Stimulated activated CD4-positive, alpha-beta T cell treated with anti-CD3 and anti-CD28 coated beads, Interleukin-4, amount 100 ng/mL, for 1 hour (primary cell): ENCODE measurements at places on chromosomes 5 and 9.

GRCh38 chr9:136798708-136799078, 2.6 kb downstream of the CCDC183 start:
- DNase-seq, result no peak

DNA sequence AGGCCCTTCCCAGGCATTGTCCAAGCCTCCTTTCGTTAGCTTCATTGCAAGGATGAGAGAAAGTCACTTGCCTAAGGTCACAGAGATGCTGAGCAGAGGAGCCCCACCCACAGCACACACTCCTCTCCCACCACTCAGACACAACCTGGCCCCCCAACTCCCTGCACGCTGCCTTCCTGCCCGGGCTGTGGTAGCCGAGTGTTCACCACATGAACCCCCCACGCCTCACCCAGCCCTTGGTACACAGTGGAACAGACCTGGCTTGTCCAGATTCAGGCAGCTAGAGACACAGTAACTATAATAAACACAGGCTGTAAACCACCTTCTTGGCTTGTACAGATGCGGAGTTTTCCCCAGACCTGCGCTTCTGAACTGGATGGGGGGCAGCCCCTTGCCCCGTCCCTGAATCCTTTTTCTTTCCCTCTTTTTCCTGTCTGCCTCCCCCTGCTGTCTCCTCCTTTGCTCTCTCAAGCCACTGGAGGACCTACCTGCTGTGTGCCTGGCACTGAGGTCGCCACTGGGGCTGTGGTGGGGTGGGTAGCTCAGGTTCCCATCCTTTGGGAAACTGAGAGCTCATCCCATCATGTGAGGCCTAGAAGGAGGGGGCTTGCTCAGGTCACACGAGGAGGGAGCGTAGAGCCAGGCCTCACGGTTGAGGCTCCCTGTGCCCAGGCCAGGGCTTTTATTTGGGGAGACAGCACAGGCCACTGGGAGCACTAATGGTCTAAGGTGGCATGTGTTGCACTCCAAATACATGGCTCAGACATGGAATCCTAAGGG, 55.7 kb upstream of the SYNPO start:
- DNase-seq, result no peak

DNA sequence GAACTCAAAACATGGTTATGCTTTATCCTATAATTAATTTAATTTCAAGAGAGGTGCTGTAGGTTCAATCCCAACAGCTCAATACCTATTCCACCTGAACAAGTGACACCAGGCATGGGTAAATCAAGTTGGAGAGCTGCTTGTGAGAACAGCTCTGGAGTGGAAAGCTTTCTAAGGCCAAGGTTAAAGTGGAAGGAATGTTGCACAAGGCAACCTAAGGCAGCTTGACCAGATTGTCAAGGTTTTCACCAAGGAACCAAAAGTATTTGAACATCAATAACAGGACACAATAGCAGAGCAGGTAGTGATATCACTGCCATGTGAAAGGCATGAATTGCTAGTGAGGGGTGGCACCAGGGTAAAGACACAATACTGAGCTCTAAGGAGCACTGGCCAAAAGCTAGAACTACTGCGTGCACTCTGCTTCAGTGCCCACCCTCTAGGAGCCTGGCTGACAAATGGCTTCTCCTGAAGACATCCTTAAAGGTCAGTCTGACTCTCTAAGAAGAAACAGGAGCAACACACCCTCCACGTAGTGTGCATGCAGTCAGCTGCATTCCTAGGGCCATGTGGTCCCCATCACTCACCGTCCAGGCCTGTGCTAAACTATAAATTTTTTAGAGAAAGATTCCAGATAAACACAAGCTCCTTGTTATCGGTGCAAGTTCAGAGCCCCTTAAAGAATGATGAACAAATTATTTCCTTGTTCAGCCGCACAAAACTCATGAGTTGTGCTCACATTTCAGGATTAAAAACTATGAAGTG, 677.7 kb upstream of the KLF4 start:
- no peak for DNase-seq

DNA sequence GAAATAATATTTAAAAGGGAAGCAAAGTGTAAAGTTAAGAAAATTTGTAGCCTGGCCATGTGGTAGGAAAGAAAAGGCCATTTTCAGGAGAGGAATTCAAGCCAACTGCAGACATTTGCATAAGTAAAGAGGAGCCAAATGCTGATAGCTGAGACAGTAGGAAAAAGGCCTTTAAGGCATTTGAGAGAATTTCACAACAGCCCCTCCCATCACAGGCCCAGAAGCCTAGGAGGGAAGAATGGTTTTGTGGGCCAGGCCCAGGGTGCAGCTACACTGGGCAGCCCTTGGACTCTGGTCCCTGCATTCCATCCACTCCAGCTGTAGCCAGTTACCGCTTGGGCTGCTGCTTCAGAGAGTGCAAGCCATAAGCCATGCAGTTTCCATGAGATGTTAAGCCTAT, 1556.8 kb downstream of the EFNA5 start:
- no peak for DNase-seq

- no peak for DNase-seq
These were observed 208.6 kb downstream of the TSSK1B start for GRCh38 chr5:113226116-113226736.

GRCh38 chr9:105219291-105219805, 25.1 kb upstream of the SLC44A1 start:
- no peak for DNase-seq

DNA sequence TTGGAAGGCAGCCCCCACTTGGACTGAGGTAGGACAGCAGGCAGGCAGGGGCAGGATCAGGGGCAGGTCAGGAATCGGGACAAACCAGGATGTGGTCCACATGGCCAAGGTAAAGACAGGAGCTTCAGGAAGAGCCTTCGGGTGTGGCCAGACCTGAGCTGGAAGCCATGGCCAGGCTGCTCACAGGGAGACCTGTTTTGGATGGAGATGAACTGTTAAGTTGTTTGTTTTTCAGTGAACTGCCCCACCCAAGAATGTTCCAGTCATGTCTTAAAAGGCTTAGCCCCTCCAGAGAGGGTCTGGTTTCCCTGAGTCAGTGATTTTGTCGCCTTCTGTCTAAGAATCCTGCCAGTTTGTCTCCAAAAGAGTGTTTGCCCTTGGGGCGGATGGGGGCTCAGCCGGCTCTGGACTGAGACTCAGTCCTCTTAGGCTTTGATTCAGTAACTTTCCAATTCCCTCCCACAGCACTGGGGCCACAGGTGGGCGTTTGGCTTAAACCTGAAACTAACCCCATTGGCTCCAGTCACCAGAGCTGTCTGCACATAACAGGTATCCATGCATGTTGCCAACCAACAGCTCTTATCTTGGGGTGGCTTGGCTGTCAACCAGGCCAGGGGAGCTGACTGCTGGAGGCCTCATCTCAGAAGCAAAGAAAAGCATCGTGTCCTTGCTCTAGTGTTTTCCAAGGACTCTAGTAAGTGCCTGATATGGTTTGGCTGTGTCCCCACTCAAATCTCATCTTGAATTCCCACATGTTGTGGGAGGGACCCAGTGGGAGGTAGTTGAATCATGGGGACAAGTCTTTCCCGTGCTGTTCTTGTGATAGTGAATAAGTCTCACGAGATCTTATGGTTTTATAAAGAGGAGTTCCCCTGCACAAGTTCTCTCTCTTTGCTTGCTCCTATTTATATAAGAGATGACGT, 11.3 kb upstream of the ANKH start:
- DNase-seq, result no peak

DNA sequence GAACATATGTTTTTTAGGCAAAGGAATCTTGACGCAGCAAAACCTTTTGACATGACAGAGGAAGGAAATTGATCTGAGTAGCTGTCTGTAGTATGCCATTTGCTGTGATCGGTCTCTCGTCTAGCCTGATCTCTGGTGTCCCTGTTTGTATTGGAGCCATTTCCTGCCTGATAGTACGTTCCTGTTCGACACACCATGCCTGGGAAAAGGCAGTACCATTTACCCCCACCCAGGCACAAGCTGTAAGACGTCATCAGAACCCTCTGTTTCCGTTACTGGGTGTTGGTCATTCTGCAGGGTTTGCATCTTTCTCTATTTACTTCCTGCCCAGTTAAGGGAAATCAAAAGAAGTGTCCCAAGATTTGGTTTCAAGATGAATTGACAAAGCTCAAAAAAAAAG, 129.7 kb downstream of the CEMIP2 start:
- no peak for DNase-seq

- DNase-seq, result no peak
These were observed 20.6 kb downstream of the SPTLC1 start for GRCh38 chr9:92094655-92095054.

DNA sequence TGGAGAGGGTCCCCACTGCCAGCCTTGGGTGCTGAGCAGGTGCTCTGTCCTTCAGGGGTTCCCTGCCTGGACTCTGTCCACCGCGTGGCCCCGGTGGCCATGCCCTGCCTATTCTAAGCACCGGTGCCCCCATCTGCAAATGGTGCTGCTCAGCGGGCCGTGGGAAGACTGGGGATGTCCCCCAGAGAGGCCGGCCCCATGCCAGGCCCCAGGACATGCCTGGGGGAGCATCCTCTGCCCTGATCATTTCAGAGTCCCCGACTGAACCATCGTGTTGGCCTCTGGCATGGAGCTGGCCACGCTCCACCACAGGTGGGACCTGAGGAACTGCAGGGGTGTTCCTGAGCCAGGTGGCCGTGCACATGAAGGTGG, 64.7 kb downstream of the RXRA start:
- no peak for DNase-seq

- DNase-seq, result no peak
These were observed 73.3 kb downstream of the AK8 start for GRCh38 chr9:132804576-132805295.

DNA sequence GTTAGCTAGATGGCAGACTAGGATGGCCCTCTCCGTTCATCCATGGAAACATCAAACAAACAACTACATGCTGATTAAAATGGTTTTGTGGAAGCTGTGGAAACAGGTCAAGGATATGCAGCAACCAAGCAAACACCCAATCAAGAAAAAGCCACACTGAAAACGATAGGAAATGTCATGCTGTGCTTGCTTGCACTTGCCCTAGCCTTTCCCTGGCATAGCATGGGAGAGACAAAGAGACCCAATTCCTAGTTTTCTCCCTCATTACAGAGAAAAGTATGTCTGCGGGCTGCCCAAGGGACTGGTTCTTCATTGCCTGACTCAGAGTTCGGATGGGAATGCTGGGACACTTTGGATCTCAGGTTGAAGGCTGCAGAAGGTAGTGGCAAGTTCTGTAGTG, 98.7 kb downstream of the FANCC start:
- no peak for DNase-seq

- DNase-seq, result no peak
These were observed 184.6 kb downstream of the ACTL7B start for GRCh38 chr9:108671176-108671575.

GRCh38 chr9:93252116-93252780, 68.3 kb downstream of the WNK2 start:
- DNase-seq, result no peak

DNA sequence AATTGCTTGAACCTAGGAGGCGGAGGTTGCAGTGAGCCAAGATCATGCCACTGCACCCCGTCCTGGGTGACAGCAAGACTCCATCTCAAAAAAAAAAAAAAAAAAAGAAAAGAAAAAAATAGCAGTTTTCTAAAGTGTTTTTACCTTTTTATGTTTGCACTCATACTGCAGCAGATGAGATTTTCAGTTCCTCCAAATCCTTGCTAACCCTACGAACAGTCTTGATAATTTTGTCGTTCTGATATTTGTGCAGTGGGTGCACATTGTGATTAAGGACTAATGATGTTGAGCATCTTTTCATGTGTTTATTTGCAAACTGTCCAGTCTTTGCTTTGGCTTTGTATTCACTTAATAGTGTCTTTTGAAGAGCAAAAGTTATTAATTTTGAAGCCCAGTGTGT, 42.9 kb downstream of the ZCCHC7 start:
- no peak for DNase-seq

DNA sequence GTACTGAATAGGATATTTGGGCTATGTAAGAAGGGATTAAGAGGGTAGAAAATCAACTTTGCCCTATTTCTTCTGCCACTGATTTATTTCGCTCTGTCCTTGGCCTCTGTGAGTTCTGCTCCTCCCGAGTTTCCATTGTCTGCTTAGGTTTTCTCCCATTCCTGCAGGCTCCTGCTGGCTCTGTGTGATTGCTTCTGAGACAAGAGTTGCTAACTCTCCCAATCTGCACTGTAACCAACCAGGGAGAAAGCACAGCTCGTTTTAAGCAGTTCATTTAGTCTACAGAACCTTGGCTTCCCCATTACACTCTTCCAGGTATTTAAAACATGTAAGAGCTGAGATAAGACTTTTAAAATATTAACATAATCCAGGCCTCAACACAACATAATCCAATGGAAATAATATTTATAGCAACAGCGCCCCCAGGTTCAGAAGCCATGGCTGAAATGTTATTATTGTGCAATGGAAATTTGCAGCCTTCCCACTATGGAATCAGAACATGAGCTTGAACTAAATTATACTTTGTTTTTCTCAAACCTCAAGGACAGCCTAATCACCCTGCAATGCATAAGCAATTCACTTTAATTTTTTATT, 203.5 kb downstream of the ERCC6L2 start:
- DNase-seq, result no peak

DNA sequence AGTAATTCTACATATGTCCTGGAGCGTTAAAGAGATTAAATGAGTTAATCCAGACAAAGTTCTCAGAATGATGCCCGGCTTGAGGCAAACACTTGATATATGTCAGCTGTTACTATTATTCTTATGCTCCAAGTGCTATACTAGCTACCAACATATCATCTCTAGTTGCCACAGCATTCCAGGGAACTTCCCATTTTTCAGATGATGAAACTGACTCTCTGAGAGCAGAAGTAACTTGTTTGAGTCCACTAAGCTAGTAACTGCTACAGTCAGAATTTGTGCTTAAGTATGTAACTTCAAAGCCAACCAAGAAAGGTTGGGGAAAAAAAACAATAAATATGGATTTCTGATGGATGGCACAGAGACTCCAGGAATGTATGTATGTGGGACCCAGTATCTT, 98.1 kb downstream of the CDK5RAP2 start:
- no peak for DNase-seq

GRCh38 chr9:114300846-114301797, 21.8 kb upstream of the ORM1 start:
- no peak for DNase-seq

- no peak for DNase-seq
These were observed 139.8 kb downstream of the APBA1 start for GRCh38 chr9:69532396-69532795.

- DNase-seq, result no peak
These were observed 144.5 kb downstream of the AOPEP start for GRCh38 chr9:94870793-94871558.

- no peak for DNase-seq
These were observed 425.5 kb upstream of the DAB2 start for GRCh38 chr5:39850291-39850690.

DNA sequence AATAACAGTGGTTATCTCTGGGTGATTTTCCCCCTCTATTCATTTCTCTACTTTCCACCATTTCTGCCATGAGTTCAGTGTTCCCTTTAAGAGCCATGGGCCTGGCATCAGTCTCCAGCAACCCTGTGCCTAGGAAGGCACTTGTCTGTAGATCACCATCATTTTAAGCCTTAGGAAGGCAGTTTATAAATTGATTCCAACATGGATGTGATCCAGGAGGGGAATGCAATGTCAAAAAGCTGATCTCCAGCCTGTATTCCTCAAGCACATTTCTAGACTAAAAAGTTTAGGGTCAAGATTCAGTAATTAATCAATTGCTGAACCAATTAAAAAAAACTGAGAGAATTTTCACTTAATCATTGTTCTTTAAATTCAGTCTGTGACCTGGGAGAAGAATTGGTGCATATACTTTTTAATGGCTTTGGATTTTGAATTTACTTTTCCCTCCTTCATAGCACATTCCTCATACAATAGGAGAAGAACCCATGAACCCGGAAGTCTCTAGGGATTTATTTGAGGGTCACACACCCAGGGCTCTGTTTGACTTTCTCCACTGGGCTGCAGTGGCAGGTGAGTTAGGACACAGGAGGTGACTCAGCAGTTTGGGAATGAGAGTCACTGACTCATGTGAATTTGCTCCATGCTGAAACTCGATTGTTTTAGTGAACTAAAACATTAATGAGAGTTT, 6.1 kb upstream of the ERMP1 start:
- DNase-seq, result no peak
